Sigmoid colon (tissue), 7 donors: ENCODE measurements at places on chromosomes 16 and 17. TPM values are rescaled to one million over a fixed set of nuclear protein-coding genes. Genes with fewer than 3 reads are reported as not detected.

DNA sequence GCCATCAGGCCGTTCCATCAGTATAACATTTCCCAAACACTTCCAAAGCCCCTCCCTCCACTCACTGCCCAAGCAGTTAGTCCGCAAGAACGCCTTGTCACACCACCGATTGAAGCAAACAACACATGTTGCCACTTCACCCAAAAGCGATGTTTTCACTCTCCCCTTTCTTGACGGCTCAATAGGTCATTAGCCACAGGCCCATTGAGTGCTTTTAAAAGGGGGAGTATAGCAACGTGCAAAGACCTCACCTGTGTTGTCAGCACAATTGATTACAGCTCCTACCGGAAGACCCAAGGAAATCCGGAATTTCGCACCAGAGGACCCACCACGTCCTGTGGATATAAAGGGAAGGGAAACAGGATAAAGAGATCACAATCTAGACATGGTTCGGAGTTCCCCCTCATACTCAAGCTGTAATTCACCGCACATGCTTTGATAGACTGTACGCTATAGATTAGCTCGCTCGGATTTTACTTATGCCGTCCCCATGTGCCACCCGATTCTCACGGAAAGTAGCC lies 690 bp downstream of the RPL23 start:
- peaks cover 40% of the 10 kb centered on the region for H3K36me3 ChIP-seq
- H3K27ac ChIP-seq: peak overlapping the region; percentile 88
- DNase-seq: no peak
- peak overlapping the region; percentile 42 for H3K4me3 ChIP-seq
- H3K27me3 ChIP-seq: no peaks in the 10 kb centered on the region
- H3K4me1 ChIP-seq: peaks cover 30% of the 10 kb centered on the region

ABI3 gene
- polyA plus RNA-seq: 15.2 TPM

DNA sequence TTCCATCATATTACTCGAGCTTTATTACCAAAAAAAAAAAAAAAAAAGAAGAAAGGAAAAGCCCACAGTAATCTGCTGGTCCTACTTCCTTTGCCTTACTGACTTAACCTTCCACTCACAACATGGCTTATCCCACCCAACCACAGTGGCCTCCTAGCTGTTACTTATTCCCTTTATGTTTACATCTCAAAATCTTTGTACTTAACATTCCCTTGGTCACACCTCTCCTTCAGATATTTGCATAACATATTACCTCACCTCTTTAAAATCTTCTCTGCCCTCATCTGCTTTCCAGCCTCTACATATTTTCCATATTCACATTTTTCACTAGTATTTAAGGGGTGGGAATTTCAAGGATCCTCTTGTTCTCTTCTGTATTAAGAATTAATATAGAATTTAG lies 327.0 kb upstream of the TBX2 start:
- H3K36me3 ChIP-seq: no peaks in the 10 kb centered on the region
- no peak for DNase-seq
- no peak overlapping the region for H3K4me3 ChIP-seq
- H3K27ac ChIP-seq: no peak overlapping the region
- no peaks in the 10 kb centered on the region for H3K4me1 ChIP-seq

DNA sequence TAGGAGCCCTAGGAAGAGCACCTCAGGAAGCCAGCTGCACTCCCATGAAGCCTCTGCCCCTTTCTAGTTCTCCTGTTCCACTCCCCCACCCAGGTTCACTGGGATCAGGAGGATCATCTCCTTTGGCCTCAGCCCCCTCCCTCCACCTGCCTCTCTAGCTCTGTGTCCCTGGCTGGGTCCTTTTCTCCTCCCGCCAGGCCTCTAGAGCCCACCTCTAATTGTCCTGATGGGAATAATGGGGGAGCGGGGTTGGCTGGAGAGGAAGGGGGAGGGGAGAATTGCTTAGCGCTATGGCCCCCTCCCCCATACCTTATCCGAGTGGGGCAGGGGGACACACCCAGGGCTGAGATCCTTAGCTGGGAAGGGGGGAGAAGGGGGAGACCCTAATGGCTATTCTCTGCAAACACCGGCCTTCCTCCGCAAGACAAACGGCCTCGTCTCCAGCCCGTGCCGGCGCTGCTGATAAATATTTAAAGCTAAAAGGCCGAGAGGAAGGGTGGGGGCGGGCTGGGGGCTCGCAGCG lies 997 bp downstream of the HOXB7 start:
- no peaks in the 10 kb centered on the region for H3K36me3 ChIP-seq
- H3K4me1 ChIP-seq: peaks cover 43% of the 10 kb centered on the region
- no peak for DNase-seq
- peaks cover 34% of the 10 kb centered on the region for H3K27me3 ChIP-seq
- H3K4me3 ChIP-seq: peak overlapping the region; percentile 59

DNA sequence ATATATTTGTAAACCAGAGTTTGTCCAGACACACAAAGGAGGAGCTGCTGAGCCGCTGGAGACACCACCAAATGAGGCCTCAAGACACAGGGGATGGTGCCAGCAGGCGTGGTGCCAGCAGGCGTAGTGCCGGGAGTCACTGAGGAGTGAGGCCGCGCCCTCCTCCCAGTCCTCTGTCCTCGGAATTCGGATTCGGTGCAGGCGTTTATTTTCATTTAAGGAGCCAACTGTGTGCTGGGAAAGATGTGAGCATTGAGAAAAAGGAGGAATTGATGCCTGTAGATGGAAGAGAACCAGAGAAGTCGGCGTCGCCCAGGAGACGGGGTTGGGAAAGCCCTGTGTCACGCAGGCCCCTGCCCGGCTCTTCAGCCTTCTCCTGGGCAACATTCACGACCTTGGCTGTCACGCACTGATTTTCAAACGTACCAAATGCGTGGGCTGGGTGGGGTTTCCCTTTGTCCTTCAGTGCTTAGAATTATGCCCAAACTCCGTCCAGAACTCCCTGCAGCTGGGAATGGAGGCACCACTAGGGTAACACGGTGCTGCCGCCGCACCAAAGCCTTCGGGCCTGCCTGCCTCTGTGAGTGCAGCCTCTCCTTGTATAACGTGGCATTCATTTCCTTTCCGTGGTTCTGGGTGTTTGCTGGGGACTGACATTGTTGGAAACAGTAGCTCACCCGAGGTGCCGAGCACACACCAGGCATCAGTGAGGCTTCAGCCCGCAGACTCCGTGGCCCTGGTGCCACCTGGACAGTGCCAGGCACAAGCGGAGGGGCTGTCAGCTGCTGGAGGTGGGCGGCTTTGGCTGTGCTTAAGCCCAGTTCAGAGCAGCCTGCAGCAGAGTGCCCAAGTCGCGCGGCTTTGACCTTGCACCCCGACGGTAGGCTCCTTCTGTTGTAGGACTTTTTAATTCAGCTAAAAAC lies 49.0 kb upstream of the CHMP6 start:
- peaks cover 46% of the 10 kb centered on the region for H3K4me1 ChIP-seq
- H3K4me3 ChIP-seq: no peak overlapping the region
- DNase-seq: peak; percentile 99
- H3K27me3 ChIP-seq: no peaks in the 10 kb centered on the region

CARD14 gene
- 0.23 TPM for polyA plus RNA-seq

- no peak overlapping the region for H3K4me3 ChIP-seq
- DNase-seq: no peak
- H3K4me1 ChIP-seq: peaks cover 18% of the 10 kb centered on the region
- peaks cover 50% of the 10 kb centered on the region for H3K36me3 ChIP-seq
- H3K27ac ChIP-seq: peak overlapping the region; percentile 23
These were observed 4.0 kb downstream of the SLC35B1 start for GRCh38 chr17:49703557-49704277.

DNA sequence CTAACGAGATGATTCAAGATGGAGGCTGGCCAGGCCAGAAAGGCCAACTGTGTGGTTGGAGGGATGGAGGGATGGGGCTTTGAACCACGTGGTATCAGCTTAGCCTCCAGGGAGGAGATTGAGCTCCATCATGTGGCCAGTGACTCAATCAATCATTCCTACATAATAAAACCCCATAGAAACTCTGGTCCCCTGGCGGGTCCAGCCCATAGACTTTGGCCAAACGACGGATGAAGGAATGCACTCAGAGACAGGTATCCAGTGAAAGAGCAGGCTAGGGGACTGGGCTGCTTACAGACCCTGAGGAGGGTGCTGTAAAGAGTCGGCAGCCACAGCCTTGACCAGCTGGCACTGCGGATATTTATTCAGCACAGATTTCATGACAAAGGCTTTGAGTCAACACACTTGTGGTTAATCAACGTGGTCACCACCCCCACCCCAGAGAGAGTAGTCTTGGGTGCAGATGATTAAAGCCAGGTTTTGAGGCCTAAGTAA lies 308.7 kb upstream of the TNRC6C start:
- peaks cover under 1% of the 10 kb centered on the region for H3K27me3 ChIP-seq
- H3K4me3 ChIP-seq: no peak overlapping the region
- H3K36me3 ChIP-seq: no peaks in the 10 kb centered on the region
- H3K27ac ChIP-seq: no peak overlapping the region
- peak; percentile 18 for DNase-seq
- no peaks in the 10 kb centered on the region for H3K4me1 ChIP-seq

ALOX12B gene
- polyA plus RNA-seq: 0.52 TPM

GRCh38 chr17:36510636-36511035 lies 24.0 kb downstream of the MYO19 start:
- H3K36me3 ChIP-seq: peaks cover 58% of the 10 kb centered on the region
- DNase-seq: no peak

GRCh38 chr16:67252609-67253497 lies 4.1 kb downstream of the SLC9A5 start:
- peaks cover 65% of the 10 kb centered on the region for H3K27me3 ChIP-seq
- DNase-seq: peak; percentile 44
- H3K27ac ChIP-seq: no peak overlapping the region
- H3K4me3 ChIP-seq: no peak overlapping the region
- no peaks in the 10 kb centered on the region for H3K36me3 ChIP-seq

DNA sequence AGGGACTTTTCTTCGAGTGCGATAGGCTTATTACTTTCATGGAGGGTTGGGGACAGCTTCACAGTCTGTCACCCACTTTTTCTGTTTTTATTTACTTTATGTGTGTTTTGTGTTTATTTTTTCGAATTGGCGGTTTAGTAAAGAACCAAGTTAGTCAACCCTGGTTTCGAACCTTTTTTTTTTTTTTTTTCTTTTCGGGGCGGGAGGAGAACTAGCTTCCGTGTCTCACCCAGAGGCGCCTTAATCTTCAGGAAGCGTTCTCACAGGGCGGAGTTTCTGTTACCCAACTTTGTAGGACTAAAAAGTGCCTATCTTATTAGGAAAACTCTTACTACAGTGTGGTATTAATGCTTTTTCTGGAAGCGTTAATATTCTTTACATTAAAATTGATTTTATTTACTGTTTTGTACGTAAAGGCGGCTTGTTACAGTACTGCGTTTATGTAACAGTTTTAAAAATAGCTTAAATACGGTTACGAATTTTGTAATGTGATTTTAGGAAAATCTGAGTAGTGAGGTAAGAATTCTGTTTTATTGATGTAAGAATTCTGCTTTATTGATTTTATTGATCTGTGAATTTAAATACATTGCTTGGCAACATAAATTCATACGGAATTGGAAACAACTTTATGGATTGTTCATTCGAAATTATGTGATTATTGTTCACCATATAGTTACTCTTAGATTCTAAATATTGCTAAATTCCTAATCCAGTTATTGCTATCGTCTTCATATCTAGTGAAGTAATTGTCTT lies 885 bp downstream of the ZNF207 start:
- peak overlapping the region; percentile 92 for H3K4me3 ChIP-seq
- peak overlapping the region; percentile 92 for H3K27ac ChIP-seq
- no peaks in the 10 kb centered on the region for H3K27me3 ChIP-seq
- DNase-seq: no peak

DNA sequence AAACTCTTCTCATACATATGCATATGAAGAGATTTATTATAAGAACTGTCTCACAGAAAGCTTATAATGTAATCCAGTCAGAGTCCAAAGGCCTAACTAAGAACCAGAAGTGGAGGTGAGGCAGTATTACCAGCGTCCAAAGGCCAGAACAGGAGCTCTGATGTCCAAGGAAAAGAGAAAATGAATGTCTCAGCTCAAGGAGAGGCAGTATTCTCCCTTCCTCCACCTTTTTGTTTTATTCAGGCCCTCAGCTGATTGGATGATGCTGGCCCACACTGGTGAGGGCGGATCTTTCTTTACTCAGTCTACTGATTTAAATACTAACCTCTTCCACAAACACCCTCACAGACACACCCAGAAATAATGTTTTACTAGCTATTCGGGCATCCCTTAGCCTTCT lies 43.4 kb downstream of the FBXL20 start:
- no peaks in the 10 kb centered on the region for H3K27me3 ChIP-seq
- peaks cover 3% of the 10 kb centered on the region for H3K4me1 ChIP-seq
- no peak for DNase-seq
- H3K4me3 ChIP-seq: no peak overlapping the region
